ENCODE measurements at places on chromosomes 3 and 15.

- peaks cover 6% of the 10 kb centered on the region for H3K27me3 ChIP-seq
- H3K27ac ChIP-seq, result no peak overlapping the region
- DNase-seq, result no peak
- H3K4me3 ChIP-seq, result no peak overlapping the region
- no peaks in the 10 kb centered on the region for H3K36me3 ChIP-seq
Measured at GRCh38 chr3:50165910-50166538, 10.9 kb downstream of the SEMA3F start.

DNA sequence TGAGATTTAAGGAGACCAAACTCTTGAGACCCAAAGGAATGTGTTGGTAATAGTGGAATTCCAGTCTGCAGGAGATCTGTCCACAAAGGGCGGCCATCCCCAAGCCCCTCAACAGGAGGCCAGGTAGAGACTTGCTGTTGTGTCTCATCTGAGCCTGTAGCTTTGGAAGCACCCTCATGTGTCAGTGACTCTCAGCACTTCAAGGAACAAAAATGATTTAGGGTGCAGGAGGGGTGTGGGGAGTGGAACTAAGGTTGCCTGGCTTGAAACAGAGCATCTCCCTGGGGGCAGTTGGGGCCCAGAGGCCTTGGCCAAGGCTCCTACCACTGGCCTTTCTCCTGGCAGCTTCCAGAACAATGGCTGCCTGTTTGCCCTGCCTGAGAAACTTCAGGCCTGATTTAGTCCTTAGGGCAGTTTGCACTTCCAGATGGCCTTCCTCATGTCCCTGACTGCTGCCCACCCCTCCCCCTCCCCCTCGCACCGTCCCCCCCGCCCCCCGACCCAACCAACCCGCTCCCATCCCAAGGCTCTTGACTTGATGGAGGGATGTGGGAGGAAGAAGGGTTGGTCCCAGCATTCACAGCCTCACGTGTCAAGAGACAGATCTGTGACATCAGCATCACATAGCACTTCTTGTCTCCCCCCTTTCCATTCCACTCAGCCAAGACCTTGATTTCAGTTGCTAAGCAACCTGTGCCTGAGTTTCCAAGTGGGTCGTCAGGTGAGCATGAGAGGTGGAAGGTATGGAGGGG lies 77.1 kb downstream of the CORO2B start:
- no peaks in the 10 kb centered on the region for H3K4me1 ChIP-seq
- no peaks in the 10 kb centered on the region for H3K36me3 ChIP-seq
- H3K27ac ChIP-seq, result no peak overlapping the region
- H3K4me3 ChIP-seq, result no peak overlapping the region
- H3K27me3 ChIP-seq, result peaks cover 8% of the 10 kb centered on the region

DNA sequence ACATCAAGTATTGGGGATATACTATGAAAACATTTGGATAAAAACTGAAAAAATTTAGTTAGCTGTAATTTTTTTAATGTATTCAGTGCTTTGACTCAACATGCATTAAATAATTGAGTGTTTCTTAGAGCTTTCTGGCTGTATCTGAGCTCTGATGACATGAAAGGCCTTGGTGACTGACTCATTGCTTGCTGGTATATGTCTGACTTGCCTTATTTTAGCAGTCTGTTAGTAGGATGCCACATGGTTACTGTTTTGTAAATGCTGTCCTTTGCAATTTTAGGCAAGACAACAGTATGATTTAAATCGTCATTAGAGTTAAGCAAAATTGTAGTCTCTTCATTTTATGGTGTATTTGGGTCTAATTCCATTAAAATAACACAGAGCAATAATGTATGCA lies 199.2 kb downstream of the GHSR start:
- H3K36me3 ChIP-seq, result peaks cover 9% of the 10 kb centered on the region
- H3K27me3 ChIP-seq, result no peaks in the 10 kb centered on the region
- no peak overlapping the region for H3K4me3 ChIP-seq
- peaks cover 11% of the 10 kb centered on the region for H3K4me1 ChIP-seq

- H3K27ac ChIP-seq, result no peak overlapping the region
- no peaks in the 10 kb centered on the region for H3K36me3 ChIP-seq
- DNase-seq, result no peak
- no peak overlapping the region for H3K4me3 ChIP-seq
- no peaks in the 10 kb centered on the region for H3K4me1 ChIP-seq
Measured at GRCh38 chr3:29576181-29576580, 295.3 kb downstream of the RBMS3 start.

- H3K4me1 ChIP-seq, result no peaks in the 10 kb centered on the region
- H3K36me3 ChIP-seq, result no peaks in the 10 kb centered on the region
- no peak for DNase-seq
- H3K27me3 ChIP-seq, result no peaks in the 10 kb centered on the region
Measured at GRCh38 chr3:116553355-116553754, 108.1 kb upstream of the LSAMP start.

DNA sequence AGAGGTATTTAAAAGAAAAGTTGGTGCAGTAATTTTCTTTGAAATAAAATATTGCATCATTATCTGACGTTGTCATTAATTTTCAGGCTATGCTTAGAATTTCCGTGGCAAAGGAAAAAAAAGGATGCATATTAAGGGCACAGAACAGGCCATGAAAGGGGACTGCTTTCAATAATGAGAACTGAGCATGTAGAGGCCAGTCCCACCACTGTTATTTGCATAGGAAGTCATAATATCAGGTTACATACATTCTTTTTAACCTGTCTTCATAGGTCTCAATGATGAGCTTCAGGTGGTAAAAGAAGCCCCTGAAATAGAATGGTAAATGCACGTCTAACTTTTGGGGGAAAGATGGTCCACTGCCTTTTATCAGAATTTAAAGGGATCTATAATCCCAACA lies 272.1 kb upstream of the ALCAM start:
- no peak overlapping the region for H3K4me3 ChIP-seq
- no peaks in the 10 kb centered on the region for H3K36me3 ChIP-seq
- H3K27me3 ChIP-seq, result no peaks in the 10 kb centered on the region
- H3K4me1 ChIP-seq, result no peaks in the 10 kb centered on the region

DNA sequence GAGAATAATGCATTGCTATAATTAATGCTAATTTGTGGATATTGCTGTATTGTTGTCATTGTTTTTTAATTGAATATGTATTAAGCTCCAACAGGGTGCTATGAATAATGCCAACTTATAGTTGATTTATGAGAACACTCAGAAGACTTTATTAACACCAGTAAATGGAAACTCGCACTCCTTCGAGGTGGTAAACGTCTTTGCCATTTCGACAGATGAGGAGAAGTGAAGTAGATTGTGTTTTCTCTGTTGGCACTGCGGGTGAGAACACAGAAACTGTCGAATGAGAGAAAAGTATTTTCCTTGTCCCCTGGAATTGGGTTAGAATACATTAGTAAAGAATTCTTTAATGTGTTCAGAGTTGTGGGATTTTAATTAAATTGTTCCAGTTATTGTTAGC lies 354.5 kb downstream of the LPP start:
- H3K4me1 ChIP-seq, result peaks cover 14% of the 10 kb centered on the region
- H3K27ac ChIP-seq, result no peak overlapping the region
- H3K27me3 ChIP-seq, result no peaks in the 10 kb centered on the region

DNA sequence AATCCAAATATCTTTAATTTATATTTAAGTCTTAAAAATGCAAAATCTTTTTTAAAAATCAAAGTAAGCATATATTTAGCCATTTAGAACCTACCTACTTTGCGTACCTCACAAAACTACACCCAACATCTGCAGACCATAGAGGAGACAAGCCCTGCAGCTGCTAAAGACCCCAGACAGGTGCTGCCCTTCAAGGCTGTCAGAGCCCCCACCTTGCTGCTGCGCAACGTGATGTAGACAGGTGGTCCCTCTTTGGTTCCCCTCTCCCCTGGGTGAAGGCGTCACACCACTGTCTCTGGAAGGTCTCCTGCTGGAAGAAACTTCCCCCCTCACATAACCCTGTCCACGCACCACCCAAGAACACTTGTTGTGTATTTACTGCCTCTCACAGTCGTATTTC lies 204.5 kb downstream of the ARRDC4 start:
- H3K4me3 ChIP-seq, result no peak overlapping the region
- H3K36me3 ChIP-seq, result no peaks in the 10 kb centered on the region
- peaks cover 12% of the 10 kb centered on the region for H3K4me1 ChIP-seq
- H3K27me3 ChIP-seq, result peaks cover 12% of the 10 kb centered on the region
- no peak for DNase-seq

- H3K27me3 ChIP-seq, result no peaks in the 10 kb centered on the region
- H3K4me1 ChIP-seq, result peaks cover 54% of the 10 kb centered on the region
- DNase-seq, result peak; percentile 54
- H3K27ac ChIP-seq, result peak overlapping the region; percentile 85
- H3K36me3 ChIP-seq, result peaks cover 8% of the 10 kb centered on the region
Measured at GRCh38 chr15:41490355-41490754, 3.3 kb upstream of the ITPKA start.

GRCh38 chr15:41950127-41950483 lies 22.3 kb downstream of the EHD4 start:
- peaks cover 20% of the 10 kb centered on the region for H3K36me3 ChIP-seq
- no peaks in the 10 kb centered on the region for H3K27me3 ChIP-seq
- no peak overlapping the region for H3K4me3 ChIP-seq
- no peak for DNase-seq

DNA sequence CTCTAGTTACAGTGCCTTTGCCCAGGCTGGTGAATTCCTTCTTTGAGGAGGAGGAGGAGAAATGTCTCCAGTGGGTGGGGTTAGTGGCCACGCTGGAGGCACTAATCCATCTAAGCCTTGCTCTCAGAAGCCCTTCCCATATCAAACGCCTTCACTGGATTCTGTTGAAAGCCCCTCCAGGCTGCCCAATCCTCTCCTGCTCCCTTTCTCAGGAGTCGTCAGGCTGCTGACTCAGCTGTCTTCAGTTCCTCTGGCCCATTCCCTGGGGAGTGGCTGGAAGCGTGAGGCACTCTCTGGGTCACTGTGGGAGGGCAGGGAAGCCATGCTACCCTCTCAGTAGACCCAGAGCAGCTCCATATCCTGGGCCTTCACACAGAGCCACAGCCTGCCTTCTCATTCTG lies 2.7 kb downstream of the AP2M1 start:
- no peak overlapping the region for H3K27ac ChIP-seq
- no peaks in the 10 kb centered on the region for H3K27me3 ChIP-seq
- no peak for DNase-seq
- peaks cover 21% of the 10 kb centered on the region for H3K4me1 ChIP-seq

DNA sequence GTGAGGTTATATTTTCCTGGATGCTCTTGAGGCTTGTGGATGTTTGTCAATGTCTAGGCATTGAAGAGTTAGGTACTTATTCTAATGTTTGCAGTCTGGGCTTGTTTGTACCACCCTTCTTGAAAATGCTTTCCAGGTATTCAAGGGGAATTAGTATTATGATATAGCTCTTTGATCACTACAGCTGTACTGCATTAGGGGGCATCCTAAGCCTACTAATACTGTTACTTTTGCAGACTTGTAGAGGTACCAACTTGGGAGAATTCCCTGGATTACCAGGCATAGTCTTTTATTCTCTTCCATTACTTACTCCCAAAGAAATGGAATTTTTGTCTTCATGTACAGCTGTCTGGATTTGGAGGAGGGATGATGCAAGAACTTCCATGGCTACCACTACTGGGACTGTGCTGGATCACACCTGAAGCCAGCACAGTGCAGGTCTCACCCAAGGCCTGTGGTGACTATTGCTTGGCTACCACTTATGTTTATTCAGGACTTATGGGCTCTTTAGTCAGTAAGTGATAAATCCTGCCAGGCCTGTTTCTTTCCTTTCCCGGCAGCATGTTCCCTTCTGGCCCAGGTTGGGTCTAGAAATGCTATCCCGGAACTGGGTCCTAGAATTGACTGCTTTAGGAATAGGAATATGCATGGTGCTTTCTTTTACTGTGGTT lies 402.9 kb downstream of the IL20RB start:
- DNase-seq, result no peak
- no peaks in the 10 kb centered on the region for H3K4me1 ChIP-seq
- no peaks in the 10 kb centered on the region for H3K36me3 ChIP-seq

- H3K4me1 ChIP-seq, result no peaks in the 10 kb centered on the region
- H3K4me3 ChIP-seq, result no peak overlapping the region
- peaks cover 11% of the 10 kb centered on the region for H3K27me3 ChIP-seq
- H3K27ac ChIP-seq, result no peak overlapping the region
- H3K36me3 ChIP-seq, result no peaks in the 10 kb centered on the region
Measured at GRCh38 chr3:150917951-150918350, 12.7 kb upstream of the MINDY4B start.

DNA sequence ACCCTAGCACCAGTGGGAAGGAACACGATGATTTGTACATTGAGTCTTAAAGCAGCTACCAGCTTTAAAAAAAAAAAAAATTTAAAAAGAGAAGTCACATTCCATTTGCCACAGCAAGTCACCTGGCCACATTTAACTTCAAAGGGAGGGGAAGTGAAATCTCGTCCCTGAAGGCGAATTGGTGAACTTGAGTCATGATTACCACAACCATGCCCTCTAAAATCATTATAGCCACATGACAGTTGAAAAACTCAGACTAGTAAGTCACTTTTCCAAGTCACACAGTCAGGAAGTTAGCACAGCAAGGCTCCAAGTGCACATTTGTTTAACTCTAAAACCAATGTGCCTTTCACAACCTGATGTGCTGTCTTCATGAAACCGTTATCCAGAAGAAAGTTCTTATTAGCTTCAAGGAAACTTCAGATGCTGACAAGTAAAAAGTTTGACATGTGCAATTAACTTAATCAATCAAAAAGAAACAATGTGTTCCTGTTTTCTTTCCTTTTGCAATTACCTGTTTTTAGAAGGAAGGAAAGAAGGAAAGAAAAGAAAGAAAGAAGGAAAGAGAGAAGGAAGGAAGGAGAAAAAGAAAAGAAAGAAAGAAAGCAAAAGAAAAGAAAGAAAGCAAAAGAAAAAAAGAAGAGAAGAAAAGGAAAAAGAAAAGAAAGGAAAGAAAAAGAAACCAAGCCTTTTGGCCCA lies 8.3 kb upstream of the THSD4 start:
- DNase-seq, result no peak
- no peak overlapping the region for H3K27ac ChIP-seq
- H3K36me3 ChIP-seq, result no peaks in the 10 kb centered on the region
- H3K4me3 ChIP-seq, result no peak overlapping the region
- H3K4me1 ChIP-seq, result peaks cover 5% of the 10 kb centered on the region

DNA sequence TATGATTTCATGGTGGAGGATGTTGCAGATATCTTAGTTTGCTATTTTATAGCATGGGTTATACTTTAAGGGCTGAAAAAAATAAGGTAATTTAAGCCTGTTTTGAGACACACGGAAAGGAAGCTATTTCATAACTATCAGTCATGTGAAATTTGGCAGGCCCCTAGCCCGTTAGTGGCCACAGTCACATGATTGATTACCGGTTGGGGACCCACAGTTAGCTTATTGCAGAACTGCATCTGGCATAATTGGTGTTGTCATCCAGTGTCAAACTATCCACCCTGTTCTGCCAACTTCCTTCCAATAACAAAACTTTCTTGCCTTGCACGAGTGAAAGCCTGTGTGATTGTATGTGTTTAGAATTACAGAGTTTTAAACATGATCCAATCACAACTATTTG lies 35.2 kb downstream of the FNDC3B start:
- H3K27ac ChIP-seq, result no peak overlapping the region
- no peak for DNase-seq
- peaks cover 8% of the 10 kb centered on the region for H3K36me3 ChIP-seq
- no peak overlapping the region for H3K4me3 ChIP-seq
- H3K4me1 ChIP-seq, result peaks cover 9% of the 10 kb centered on the region

- no peaks in the 10 kb centered on the region for H3K27me3 ChIP-seq
- H3K4me3 ChIP-seq, result no peak overlapping the region
- H3K36me3 ChIP-seq, result no peaks in the 10 kb centered on the region
- no peaks in the 10 kb centered on the region for H3K4me1 ChIP-seq
- H3K27ac ChIP-seq, result no peak overlapping the region
Measured at GRCh38 chr3:119145128-119145499, 851 bp upstream of the TEX55 start.
